ENCODE measurements at places on chromosomes 6 and 20.
A peak's percentile ranks its signal among the peaks of the same experiment; 100 is the strongest.

DNA sequence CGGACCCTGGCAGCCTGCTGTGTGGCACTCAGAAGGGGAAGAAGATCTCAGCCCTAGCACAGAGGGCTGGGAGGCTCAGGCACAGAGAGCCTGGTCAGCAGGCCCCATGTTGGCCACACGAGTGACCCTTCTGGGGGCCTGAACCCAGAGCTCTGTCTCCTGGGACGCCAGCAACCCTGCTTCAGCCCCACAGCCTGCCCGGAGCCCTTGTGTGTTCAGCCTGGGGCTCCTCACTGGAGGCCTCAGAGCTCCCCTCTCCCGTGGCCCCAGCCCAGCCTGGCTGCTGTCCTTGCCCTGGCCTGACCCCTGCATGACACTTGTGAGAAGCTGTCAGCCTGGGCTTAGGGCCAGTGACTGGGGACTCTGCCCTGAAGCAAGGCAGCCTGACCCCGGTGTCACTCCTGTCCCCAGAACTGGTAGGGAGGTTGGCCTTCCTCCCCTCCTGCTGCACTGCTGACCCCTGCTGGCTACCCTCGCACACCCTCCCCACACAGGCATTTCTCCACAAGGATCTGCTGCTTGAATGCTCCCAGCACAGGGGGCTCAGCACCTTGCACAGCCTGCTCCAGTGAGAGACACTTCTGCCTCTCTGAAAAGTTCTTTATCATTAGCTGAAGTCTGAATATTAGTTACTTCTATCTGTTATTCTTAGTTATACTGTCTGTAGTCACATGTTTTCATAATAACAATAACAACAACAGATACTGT is 15.4 kb upstream of the IP6K3 start:
- peak; percentile 56 for DNase-seq

GRCh38 chr20:3686867-3687321 is 5.1 kb upstream of the ADAM33 start:
- peak; percentile 97 for DNase-seq

DNA sequence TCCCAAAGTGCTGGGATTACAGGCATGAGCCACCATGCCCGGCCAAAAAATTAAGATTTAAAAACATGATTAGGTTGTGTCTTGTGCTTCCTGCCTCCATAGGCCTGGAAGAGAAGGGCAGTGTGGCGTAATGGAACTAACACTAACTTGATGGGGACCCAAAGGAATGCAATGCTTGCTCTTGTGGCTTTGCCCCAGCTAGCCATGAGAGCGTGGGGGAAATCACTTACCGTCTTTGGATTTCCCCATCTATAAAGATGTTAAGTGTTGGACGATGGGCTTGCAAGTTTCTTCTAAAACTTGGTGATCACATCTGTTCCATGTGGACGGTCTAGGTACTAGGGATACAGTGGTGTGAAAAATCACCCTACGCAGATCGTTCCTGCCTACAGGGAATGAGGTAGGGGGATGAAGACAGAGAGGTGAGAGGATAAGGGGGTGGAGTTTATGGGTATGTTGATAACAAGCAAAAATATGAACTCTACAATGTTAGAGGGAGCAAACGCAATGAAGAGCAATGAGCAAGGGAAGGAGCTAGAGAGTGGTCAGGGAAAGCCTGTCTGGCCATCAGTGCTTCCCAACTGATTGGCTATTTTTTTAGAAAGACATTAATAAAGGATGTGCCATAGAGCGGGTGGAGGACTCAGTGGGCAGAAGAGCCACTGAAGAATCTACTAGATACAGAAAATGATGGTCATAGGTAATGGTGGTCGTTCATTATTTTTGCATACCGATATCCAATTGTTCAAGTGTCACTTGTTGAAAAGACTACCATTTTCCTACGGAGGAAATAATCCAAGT is 165.2 kb downstream of the BCAS1 start:
- DNase-seq, result no peak

- no peak for DNase-seq
These were observed 53.4 kb downstream of the EDN1 start for GRCh38 chr6:12343440-12344162.

DNA sequence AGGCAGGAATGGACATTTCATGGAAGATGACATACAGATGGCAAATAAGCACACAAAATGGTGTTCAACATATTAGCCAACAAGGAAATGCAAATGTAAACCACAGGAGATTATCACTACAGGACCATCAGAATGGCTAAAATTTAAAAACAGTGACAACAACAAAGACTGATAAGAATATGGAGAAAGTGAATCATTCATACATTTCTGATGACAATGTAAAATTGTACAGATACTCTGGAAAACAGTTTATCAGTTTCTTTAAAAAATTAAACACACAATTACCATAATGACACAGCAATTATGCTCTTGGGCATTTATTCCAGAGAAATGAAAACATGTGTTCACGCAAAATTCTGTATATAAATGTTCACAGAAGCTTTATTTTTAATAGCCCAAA is 105.8 kb upstream of the RUNX2 start:
- DNase-seq, result no peak

- DNase-seq, result peak; percentile 34
These were observed 41.9 kb upstream of the MOXD1 start for GRCh38 chr6:132443206-132443605.

DNA sequence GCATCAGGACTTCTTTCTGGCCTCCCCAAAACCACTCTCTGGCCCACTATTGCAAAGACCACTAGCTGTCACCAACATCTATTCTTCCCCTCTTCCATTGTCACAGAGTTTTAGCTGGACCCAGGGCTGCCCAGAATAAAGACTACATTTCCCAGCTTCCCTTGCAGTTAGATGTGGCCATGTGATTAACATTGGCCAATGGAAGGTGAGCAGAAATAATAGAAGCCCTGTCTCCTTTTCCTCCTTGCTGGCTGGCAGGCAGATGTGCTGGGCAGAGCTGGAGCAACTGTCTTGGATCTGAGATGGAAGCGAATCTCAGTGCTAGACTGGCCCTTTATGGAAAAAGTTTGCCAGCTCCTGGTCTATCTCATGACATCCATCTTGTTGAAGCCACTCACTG is 97.0 kb downstream of the KCNB1 start:
- DNase-seq, result peak; percentile 68

DNA sequence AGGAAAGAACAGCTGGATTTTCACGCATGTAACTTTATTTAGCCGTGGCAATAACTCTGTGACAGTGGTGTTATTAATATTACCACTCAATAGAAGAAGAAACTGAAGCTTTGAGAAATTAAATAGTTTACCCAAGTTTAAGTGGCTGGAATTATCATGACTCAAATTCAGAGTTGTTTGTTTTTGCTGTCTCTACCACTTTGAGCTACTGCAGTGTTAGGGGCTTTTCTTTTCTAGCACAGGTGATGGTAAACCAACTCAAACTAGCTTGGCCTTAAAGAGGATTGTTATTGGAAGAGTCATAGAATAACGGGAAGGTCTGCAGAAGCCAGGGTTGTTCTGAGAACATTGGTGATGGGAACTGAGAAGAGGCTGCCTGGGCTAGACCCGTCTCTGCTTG is 66.0 kb upstream of the PREP start:
- DNase-seq, result no peak

- no peak for DNase-seq
These were observed 379.0 kb downstream of the PHF3 start for GRCh38 chr6:64014595-64014994.

DNA sequence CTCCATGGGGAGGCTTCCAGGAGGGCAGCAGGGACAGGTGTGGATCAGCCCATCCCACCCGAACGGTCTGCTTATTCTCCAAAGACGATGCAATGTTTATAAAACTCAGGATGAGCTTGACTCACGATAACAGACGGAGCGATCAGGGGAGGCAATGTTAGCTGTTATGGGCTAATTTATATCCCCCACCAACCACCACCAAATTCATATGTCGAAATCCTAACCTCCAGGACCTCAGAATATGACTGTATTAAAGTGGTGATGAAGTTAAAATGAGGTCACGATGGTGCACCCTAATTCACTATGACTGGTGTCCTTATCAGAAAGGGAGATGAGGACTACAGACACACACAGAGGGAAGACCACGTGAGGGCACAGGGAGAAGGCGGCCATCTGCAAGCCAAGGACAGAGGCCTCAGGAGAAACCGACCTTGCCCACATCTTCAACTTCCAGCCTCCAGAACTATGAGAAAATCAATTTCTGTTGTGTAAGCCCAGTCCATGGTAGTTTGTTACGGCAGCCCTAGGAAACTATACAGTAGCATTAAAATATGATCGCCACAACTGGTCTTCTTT is 7.0 kb downstream of the ADTRP start:
- peak; percentile 38 for DNase-seq

GRCh38 chr6:82612475-82613039 is 248.9 kb downstream of the TPBG start:
- DNase-seq, result no peak

DNA sequence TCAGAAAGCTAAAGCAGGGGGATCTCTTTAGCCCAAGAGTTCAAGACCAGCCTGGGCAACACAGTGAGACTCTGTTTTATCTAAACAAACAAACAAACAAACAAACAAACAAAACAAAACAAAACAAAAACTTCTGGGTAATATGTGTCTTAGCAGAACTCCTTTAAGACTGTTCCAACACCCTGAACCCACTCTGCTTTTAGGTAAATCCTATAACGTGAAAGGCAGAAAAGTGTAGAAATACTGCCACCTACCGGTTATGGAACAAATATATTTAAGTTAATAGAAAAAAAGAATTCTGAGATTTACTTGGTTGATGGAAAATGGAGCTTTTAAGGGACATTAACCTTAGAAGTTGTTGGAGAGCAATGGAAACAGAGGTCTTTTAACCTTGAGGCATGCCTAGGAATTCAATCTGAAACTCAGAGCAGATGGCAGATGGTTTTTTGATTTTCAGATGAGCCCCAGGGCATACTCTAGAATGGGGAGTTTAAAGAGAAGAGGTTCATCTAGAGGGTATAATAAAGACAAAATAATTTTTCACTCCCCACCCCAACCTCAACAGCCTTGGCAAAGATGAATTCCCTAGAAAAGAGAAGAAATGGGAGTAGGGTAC is 38.5 kb downstream of the SOD2 start:
- DNase-seq, result peak; percentile 79

DNA sequence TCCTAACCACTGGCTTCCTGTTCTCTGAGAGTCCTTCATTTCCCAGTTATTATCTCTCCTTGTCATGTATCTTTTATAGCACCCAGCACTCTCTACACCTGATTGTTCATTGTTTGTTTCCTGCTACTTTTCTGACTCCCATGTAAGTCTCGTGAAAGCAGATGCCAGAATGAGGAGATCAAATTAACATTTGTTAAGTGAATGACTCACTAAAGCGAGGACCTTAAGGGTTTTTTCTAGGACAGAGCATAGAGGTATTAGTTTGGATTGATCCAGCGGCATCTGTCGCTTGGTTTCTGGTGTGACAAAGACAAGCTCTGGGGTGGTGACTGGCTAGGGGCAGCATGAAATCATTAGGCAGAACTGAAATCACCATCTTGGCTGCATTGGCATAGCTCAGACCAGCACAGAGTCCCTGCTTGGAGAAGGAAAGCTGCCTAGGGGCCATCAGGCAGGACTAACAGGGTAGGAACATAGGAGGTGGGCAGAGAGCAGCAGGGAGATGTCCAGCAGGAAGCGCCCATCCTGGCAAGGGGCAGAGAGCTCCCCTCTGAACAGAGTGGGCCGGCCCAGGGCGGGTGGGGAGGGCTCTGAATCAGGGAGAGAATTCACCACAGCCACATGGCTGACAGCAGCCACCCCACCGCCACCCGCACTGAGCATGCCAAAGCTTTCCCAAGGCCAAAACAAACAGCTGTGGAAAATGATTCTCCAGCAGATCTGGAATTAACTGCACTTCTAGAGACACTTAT is 97.1 kb upstream of the CEP85L start:
- peak; percentile 76 for DNase-seq

DNA sequence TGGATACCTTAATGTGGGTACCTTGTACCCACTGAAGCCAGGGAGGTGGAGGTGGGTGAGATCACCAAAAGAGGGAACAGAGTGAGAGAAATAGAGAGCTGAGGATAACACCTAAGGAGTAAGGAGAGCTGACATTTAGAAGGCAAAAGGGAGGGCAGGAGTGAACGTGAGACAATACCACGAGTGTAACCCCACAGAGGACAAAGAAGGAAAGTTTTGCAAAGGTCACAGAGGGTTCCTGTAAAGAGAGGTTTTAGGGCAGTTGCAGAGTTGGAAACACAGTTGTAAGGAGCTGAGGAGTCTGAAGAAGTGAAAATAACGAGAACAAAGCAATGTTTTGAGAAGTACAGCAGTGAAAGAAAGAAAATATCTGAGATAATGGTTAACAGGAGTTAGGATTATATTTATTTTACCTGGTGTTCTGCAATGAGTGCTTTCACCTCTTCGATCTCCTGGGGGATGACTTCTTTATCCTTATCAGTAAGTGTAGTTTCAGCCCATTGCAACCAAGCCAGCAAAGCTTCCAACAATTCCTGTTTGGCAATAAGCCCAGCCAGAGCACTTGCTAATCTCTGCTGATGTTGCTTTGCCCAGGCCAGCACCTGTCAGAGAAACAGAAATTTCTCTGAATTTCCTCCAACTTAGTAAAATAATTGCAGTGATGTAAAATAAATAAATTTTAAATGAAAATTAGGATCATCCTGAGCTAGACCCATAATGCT is 166.8 kb downstream of the DST start:
- no peak for DNase-seq

GRCh38 chr20:19252451-19253120 is 40.1 kb downstream of the SLC24A3 start:
- peak; percentile 55 for DNase-seq

DNA sequence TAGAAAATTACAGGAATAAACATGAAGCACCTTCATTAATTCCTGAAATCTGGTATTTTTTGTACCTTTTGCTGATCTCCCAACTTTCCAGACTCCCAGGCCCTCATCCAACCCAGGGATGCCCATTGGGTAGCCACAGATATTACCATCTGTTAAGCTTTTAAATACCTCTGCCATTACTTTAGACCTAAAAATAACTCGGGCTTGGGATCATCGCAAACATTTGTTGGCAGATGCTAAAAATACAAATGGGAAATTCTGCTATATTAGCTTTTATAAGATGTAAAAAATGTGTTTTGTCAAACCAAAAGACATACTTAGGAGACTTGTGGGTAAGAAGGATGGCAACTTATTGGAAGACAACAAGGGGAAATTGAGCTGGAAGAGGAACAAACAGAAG is 376.1 kb downstream of the CENPW start:
- DNase-seq, result peak; percentile 45

DNA sequence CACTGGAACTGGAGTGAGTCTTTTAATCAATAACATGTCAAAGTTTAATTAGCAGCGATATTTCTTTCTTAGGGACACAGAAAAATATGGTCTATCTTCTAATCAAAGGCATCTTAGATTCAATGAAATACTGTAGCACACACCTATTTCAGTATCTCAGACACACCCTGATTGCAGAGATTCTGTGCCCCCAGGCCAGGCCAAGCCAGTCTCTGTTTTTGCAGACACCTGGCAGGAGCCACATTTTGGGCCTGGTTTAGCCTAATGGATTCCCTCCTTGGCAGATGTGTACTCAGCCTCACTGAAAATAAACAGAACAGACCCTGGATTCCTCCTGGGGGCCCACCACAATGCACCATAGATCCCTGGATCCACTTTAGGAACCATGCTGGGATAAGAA is 74.8 kb downstream of the LRFN2 start:
- no peak for DNase-seq

Measured in GM23248 (cell line).